ENCODE measurements at places on chromosomes 1 and 21.

GRCh38 chr1:59520194-59520593 is 223.3 kb downstream of the FGGY start:
- no peak for DNase-seq

DNA sequence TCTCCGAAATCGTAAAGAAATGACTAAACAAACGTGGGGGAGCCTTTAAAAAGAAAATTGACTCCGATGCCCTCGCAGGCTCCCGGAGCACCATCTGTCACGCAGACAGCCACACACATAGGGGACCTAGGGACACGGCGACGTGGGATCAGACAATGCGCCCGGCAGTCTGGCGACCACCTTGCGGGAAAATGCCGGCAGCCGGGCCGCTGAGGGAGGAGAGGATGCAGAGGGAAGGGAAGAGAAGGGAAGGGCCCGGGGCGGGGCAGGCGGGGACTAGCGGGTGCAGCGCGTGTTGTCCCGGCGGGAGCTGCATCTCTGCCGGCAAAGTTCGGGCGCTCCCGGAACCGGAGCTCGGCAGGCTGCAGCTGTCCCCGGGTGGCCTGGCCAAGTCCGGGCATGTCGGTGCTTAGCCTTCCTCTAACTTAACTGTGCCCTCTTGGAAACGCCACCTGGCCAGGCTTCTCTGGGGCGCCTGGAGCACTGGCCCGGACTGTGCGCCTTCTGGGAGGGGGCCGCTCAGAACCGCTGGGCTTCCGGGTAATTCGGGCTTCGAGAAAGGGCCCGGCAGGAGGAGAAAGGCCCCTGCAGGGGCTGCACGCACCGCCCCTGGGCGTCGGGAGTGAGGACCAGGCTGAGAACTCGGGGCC is 1.8 kb downstream of the NHLH2 start:
- DNase-seq, result no peak

DNA sequence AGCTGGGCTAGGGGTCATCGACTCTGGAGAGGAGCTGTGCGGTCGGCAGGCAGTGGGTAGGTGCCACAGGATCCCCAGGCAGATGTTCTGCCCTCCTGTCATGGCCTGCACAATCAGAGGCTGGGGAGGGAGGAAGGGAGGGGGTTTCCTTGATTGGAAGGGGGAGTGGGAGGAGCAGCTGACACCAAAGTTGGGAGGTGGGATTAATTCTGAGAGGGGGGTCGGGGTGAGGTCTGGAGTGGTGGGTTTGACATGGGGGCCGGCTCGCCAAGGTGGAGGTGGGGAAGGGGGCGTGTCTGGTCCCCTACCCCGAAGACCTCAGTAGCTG is 651 bp upstream of the HPCA start:
- DNase-seq, result no peak

- no peak for DNase-seq
These were observed 12.4 kb upstream of the UHMK1 start for GRCh38 chr1:162485236-162485635.

DNA sequence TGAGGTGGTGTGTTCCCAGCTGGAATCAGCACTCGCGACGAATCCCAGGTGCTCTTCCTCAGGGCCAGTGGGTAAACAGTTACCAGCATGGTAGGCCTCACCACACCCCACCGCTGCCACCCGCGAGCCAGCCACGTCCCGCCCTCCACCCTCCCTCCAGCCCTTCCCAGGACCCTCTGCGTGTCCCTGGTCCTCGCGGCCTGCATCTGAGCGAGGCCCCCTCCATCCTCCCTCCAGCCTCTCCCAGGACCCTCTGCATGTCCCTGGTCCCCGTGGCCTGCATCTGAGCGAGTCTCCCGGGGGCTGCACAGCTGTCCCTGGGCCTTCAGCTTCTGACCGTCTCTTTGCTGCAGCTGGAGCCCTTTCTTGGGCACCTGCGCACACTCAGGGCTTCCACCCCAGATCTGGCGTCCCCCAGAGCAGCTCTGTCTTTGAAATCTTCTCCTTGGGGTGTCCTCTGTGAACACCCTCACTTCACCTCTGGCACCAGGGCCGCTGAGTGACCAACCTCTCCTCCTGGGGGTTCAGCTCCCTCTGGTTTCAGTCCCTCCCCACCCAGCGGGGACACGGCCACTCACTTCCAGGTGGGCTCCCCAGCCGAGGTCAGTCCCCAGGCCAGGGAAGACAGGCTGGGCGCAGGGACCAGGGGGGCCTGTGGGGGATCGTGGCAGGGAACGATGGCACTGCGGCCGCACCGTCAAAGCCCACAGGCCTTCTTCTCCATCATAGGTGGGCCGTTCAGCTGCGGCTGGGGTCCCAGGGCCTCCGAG is 57.8 kb upstream of the COL6A2 start:
- DNase-seq, result no peak
